ENCODE measurements at places on chromosomes 1 and 21.
A peak's percentile ranks its signal among the peaks of the same experiment; 100 is the strongest.

DNA sequence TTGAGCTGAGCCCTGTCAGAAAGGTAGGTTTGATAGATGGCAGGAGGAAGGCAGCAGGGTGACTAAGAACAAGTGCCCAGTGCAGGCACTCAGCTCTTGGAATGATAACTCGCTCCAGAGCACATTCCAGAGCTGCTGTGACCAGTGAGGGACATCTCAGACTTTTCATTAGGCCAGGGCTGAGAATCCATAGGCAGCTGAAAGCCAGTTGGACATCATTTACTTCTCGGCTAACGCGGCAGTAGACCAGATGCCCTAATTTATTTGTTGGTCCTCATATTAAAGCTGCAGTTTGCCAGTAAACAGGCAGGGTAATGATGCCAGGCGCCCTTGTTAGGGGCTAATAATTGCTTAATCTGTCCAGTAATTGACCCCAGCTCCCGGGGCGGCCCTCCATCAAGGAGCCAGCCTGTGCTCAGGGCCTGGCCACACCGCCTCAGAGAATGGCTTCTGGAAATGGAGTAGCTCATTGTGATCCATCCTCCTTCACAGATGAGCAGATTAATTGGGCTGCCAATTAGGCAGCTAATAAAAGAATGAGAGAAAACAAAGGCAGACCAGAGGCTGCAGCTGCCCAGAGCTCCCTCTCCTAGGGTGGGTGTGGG lies 122.0 kb downstream of the BEND5 start:
- no peak for DNase-seq

DNA sequence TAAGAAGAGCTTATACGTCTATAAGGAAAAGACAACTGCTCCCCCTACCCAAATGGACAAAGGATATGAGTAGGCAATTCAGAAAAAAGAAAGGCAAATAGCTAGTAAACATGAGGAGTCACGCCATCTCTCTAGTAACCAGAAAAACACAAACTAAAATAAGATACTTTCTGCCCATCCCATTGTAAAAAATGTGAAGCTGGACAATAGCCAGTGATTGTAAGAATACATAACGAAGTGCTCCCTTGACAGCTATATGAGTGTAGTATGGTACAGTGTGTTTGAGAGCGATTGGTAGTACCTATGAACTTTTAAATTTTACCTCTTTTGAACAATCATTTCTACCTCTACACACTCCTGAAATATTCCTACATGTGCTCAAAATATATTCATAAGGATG lies 7.5 kb upstream of the GJA8 start:
- DNase-seq = no peak

DNA sequence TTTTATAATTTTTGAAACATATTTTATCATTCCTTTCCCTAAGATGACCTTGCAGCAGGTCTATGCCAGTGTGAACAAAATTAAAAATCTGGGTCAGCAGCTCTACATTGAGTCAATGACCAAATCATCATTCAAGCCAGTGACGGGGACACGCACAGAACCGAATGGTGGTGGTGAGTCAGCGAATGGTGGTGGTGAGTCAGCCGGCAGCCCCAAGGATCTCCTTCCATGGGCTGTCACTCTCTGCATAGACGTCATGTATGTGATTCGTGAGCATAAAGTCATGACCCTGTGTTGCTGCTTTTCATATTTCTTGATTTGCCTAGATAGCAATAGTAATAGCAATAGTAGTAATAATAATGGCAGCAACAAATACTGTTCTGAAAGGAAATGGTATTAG lies 26.3 kb downstream of the PER3 start:
- no peak for DNase-seq

DNA sequence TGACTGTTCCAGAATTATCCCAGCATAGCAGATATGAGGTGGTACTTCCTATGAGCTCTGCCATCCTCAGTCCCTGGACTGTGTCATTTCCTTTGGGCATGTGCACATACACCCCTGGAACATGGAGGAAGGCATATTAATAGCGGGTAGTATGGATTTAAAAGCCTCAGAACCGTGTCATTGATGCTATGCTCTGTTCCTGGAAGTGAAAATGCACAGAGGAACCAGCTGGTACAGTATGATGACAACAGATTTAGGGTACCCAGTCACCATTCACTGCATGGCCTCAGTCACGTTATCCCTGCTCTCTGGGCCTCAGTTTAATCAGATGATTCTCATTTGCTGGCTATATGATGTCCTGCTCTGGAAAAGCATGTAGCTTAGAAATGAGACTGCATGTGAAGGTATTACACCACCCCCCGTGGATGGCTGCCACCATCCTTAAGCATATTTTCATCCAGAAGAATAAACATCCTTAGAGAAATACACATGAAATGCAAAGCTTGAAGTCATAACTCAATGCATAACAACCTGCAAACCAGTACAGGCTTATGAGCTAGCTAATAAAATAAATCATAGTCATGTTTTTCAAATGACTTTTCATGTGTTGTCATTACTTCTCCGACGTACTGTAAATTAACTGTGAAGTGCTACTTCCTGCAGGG lies 37.8 kb downstream of the SETD4 start:
- DNase-seq = no peak

DNA sequence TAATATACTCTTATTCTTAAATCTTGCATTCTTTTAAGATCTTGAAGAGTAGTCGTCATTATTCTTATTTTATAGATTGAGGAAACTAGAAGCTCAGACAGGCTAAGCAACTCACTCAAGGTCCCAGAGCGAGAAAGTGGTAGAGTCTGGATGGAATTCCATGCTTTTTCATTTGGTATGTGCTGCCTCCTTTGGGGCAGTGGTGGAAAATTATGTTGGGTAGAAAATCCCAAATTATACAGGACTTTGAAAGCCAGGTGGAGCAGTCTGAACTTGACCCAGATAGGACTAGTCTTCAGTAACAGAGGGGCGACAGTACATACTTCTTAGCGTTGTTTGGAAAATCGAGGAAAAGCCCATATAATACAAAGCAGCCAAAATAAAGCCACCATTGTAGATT lies 205.6 kb downstream of the ATG4C start:
- DNase-seq = no peak

- no peak for DNase-seq
Measured at GRCh38 chr21:17660862-17661261, 48.2 kb upstream of the BTG3 start.

GRCh38 chr21:46397993-46398392 lies 60.7 kb upstream of the DIP2A start:
- DNase-seq = no peak

DNA sequence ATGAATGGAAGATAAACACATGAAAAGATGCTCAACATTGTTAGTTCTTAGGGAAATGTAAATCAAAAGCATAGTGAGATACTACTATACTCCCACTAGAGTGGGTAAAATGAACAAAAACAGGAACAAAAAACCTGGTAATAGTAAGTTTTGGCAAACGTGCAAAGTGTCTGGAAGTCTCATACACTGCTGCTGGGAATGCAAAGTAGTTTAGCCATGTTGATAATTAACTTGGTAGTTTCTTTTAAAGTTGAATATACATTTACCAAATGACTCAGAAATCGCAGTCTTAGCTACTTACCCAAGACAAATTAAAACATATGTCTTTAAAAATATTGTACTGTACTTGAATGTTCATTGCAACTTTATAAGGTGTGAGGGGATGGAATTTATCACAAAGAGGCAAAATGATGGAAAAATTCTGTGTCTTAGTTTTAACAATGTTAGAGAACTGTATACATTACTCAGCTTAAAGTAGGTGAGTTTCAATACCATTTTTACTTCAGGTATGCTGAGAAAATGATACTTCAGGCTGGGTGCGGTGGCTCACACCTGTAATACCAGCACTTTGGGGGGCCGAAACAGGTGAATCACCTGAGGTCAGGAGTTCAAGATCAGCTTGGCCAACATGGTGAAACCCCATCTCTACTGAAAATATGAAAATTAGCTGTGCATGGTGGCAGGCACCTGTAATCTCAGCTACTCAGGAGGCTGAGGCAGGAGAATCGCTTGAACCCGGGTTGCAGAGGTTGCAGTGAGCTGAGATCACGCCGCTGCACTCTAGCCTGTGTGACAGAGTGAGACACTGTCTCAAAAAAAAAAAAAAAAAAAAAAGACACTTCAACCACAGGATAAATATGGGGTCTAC lies 102.3 kb downstream of the PDE4B start:
- DNase-seq = no peak

- no peak for DNase-seq
Measured at GRCh38 chr1:236165238-236165981, 23.1 kb downstream of the GPR137B start.

DNA sequence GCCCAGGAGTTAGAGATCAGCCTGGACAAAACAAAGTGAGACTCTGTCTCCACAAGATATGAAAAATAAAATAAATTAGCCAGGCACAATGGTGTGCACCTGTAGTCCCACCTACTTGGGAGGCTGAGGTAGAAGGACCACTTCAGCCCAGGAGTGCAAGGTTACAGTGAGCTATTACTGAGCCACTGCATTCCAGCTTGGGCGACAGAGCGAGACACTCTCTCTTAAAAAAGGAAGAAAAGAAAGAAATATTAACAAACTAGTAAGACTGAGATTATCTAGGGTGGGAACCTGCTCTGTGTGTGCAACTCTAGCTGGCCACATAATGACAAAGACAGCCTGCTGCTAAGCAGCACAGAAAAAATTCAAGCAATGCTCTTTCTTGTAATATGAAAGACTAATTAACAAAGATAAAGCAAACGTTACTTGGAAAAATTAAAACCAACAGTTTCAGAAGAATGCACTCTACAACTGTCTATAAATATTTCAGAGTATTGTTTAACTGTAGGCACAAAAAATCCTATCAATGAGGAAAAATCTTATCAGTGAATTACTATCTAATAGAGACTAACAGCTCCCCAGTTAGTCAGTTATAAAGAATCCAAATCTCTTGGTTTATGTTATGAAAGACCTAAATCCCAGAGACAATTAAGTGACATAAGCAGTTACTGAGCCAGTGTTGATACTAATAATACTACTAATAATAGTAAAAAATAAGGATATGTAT lies 74.5 kb downstream of the ENAH start:
- peak; percentile 5 for DNase-seq

GRCh38 chr1:15876357-15877055 lies 29.0 kb downstream of the SPEN start:
- no peak for DNase-seq

GRCh38 chr1:116674011-116674531 lies 6.5 kb upstream of the IGSF3 start:
- DNase-seq = no peak

GRCh38 chr1:175287377-175287776 lies 94.8 kb upstream of the KIAA0040 start:
- no peak for DNase-seq

GRCh38 chr1:227330279-227331076 lies 12.2 kb upstream of the CDC42BPA start:
- DNase-seq = no peak

DNA sequence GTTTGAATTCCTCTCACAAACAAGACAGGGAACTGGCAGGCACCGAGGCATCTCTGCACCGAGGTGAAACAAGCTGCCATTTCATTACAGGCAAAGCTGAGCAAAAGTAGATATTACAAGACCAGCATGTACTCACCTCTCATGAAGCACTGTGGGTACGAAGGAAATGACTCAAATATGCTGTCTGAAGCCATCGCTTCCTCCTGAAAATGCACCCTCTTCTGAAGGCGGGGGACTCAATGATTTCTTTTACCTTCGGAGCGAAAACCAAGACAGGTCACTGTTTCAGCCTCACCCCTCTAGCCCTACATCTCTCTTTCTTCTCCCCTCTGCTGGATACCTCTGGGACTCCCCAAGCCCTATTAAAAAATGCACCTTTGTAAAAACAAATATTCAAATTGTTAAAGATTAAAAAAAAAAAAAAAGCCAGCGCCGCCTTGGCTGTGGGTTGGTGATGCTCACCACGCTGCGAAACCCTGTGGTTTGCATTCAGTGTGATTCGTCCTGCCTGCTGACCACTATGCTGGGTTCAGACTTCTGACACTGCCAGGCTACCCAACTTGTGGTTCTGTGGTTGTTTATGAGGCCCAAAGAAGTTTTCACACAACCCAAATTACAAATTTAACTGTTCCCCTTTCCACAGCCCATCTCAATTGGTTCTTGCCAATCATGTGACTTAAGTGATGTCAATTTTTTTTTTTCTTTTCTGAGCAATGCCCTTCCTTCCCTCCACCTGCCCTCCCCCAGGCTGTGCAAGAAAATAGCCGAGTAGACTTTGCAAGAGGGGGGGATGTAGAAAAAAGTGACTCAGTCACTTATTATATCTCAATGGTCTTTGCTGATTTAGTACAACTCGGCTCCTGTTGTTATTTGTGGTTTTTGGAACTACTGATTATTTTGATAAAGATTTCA lies at the start of gene RUNX1:
Gene RUNX1 (minus strand): TSS at position 597 of the 912 bp plus-strand sequence.
- DNase-seq = no peak

DNA sequence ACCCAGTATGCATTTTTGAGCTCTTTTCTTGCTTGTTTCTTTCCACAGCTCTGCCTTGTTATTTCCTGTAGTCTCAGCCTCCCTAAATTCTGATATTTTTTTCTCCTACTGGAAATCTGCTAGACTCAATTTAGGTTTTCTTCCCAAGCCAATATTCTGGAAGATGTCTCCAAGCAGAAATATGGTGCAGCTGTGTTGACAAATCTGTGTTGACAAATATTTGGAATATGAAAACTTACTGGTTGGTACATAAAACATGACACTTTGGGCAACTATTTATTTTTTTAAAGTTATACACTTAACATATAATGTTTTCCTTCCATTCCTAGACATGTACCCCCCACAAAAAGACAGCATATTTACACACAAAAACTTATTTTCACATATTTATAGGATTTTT lies 1048.4 kb downstream of the NCAM2 start:
- no peak for DNase-seq

DNA sequence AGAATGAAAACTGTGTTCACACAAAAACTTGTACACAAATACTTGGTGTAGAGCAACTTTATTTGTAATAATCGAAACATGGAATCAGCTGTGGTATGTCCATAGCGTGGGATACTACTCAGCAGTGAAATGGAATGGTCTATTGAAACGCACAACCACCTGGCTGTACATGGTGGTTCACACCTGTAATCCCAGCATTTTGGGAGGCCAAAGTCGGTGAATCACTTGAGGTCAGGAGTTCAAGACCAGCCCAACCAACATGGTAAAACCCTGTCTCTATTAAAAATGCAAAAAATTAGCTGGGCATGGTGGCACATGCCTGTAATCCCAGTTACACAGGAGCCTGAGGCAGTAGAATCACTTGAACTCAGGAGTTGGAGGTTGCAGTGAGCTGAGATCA lies 356.8 kb downstream of the RYR2 start:
- DNase-seq = no peak

GRCh38 chr1:154714052-154714623 lies 106.2 kb upstream of the ADAR start:
- DNase-seq = no peak
